ENCODE measurements at places on chromosomes 13 and 19.

GRCh38 chr13:104460554-104460953 lies 1394.3 kb upstream of the SLC10A2 start:
- no peak for DNase-seq
- no peak overlapping the region for H3K4me3 ChIP-seq
- peaks cover 10% of the 10 kb centered on the region for H3K4me1 ChIP-seq
- H3K27me3 ChIP-seq = no peaks in the 10 kb centered on the region

- no peaks in the 10 kb centered on the region for H3K4me1 ChIP-seq
- no peak overlapping the region for H3K4me3 ChIP-seq
- no peak overlapping the region for H3K27ac ChIP-seq
- no peaks in the 10 kb centered on the region for H3K27me3 ChIP-seq
- DNase-seq = peak; percentile 11
- peaks cover 33% of the 10 kb centered on the region for H3K36me3 ChIP-seq
These were observed 21.1 kb downstream of the PROSER1 start for GRCh38 chr13:39016787-39017186.

DNA sequence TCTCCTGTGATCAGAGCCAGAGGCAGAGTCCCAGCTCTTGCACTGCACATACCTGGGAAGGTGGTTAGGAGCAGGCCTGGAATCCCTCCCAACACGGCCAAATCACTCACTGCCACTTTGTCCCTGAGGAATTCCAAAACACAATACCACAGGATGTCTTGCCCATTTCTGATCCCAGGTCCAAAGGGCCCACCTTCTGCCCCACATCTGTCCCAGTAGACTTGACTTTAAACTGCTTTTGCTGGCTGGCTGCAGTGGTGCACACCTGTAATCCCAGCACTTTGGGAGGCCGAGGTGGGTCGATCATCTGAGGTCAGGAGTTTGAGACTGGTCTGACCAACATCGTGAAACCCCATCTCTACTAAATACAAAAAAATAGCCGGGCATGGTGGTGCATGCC lies 18.9 kb downstream of the ZNF536 start:
- peaks cover 5% of the 10 kb centered on the region for H3K4me1 ChIP-seq
- H3K36me3 ChIP-seq = no peaks in the 10 kb centered on the region
- no peak for DNase-seq
- peaks cover 44% of the 10 kb centered on the region for H3K27me3 ChIP-seq
- no peak overlapping the region for H3K4me3 ChIP-seq
- H3K27ac ChIP-seq = no peak overlapping the region

DNA sequence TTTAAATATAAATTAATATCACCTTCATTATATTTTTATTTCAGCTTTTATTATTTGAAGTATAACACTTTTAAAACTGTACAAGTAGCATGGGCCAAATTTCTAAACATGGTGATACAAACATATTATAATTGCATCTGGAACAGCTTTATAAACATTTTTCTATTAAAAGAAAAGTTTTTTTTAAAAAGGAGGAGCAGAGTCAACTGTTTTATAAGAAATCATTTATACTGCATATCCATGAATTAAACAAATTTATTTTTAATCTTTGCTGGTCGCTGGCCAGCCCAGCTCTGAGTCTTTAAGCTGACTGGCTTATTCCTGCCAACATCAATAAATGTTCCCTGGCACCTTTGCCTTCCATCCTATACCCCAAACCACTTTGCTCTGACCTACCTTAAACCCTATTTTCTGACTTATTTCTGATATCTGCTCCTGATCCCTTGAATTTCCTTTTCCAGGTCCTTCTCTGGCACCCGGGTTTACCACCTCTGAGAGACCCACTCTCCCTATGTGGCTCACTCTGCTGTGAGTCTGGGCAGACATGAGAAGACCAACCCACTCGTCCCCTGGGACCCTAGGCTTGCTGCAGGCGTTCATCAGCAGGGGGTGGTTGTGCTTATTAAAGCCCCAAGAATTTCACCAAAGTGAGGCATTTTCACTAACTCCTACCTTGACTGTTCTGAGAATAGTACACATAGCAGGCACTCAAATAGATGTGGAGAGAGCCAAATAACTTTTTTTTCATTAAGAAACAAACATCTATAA lies 220.3 kb downstream of the KLF12 start:
- H3K36me3 ChIP-seq = no peaks in the 10 kb centered on the region
- no peaks in the 10 kb centered on the region for H3K27me3 ChIP-seq
- no peak for DNase-seq
- H3K4me1 ChIP-seq = peaks cover 14% of the 10 kb centered on the region

- peak; percentile 94 for DNase-seq
- H3K36me3 ChIP-seq = no peaks in the 10 kb centered on the region
- peak within 1 kb of the TSS; percentile 99 for H3K27ac ChIP-seq
- H3K4me1 ChIP-seq = peaks cover 41% of the 10 kb centered on the region
These were observed at the start of gene ERCC1 for GRCh38 chr19:45423589-45424190. ERCC1 (minus strand) TSS chr19:45423917; CDS start chr19:45423374, 543 bp downstream.

GRCh38 chr13:98893371-98893770 lies 84.5 kb downstream of the DOCK9 start:
- peaks cover 10% of the 10 kb centered on the region for H3K4me1 ChIP-seq
- no peaks in the 10 kb centered on the region for H3K27me3 ChIP-seq
- no peaks in the 10 kb centered on the region for H3K36me3 ChIP-seq
- no peak overlapping the region for H3K4me3 ChIP-seq

DNA sequence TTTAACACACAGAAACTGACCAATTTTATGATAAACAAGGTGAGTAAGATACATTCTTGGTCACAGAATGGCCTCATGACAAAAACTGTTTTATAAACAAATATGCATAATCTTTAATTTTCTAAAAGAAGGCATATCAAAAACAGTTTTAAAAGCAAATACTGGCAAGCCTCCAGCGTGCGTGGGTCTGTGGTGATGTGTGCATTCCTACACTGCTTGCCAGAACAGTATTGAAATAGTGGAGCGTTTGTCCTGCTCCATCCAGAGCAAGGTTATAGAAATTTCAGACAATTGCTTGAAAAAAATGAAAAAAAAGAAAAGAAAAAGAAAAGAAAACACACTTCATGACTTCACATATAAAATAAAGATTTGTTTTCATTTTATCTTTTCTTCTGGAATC lies 140.9 kb downstream of the MZT1 start:
- no peak for DNase-seq
- H3K27me3 ChIP-seq = no peaks in the 10 kb centered on the region
- H3K27ac ChIP-seq = no peak overlapping the region

DNA sequence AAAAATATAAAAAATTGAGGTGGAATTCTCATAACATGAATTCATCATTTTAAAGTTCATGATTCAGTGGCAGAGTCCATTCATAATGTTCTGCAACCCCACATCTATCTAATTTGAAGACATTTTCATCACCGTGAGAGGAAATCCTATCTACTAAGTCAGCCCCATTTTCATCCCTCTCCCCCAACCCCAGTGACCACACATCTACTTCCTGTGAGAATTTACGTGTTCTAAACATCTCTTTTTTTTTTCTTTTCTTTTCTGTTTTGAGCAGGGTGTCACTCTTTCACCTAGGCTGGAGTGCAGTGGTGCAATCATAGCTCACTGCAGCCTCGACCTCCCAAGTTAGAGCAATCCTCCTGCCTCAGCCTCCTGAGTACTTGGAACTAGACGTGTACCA lies 17.5 kb downstream of the ATCAY start:
- no peak overlapping the region for H3K4me3 ChIP-seq
- H3K27ac ChIP-seq = no peak overlapping the region
- no peak for DNase-seq

DNA sequence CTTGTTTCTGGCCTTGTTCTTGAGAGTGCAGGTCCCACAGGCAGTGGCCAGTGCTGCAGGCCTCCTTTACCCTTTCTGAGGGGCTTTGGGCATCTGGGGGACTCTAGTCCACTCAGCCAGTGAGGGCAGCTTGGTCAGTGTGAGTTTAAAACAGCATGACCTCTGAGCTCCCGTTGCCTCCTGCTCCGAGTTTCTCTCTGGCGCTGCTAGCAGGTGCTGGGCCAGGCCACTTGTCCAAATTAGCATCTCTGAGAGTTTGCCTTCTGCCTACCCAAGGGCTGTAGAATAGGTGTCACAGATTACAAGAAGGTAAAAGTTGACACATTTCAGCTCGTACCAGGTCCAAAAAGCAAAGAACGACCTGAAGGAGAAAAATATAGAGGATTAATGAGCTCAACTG lies 105.9 kb downstream of the SIPA1L3 start:
- H3K27ac ChIP-seq = no peak overlapping the region
- no peak for DNase-seq
- H3K36me3 ChIP-seq = peaks cover 3% of the 10 kb centered on the region
- no peaks in the 10 kb centered on the region for H3K27me3 ChIP-seq
